Thymus (tissue), 14 donors: ENCODE measurements at places on chromosomes 12 and 14.
A peak's percentile ranks its signal among the peaks of the same experiment; 100 is the strongest.

- DNase-seq = no peak
Observed at GRCh38 chr12:124240493-124240892, 54.4 kb upstream of the RFLNA start.

DNA sequence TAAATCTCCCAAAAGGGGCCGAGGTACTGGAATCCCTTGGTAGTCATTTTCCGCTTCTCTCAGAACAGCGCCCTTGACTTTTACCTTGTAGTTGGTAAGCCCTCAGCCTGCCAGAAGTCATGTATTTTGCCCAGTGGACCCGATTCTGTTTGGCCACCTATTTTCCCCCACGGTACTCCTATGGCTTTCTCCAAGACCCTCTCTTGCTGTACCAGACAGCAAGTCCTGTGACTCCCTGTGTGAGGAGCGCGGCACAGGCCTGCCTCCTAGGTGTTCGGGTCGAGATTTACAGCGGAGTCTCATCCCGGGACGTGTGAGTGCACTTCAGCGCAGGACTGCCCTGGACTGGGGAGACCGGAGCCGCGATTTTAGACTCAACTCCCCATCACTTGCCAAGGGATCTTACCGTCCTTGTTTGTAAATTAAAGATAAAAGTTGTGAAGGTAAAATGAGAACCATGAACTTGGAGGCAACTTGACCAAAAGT lies 1.1 kb upstream of the MBD6 start:
- peak; percentile 41 for DNase-seq

- no peak for DNase-seq
Observed at GRCh38 chr14:101481557-101481956, 79.7 kb upstream of the DIO3 start.

- no peak for DNase-seq
Observed at GRCh38 chr12:119129827-119130434, 48.8 kb upstream of the HSPB8 start.

GRCh38 chr14:26855077-26855753 lies 257.4 kb upstream of the NOVA1 start:
- DNase-seq = no peak

DNA sequence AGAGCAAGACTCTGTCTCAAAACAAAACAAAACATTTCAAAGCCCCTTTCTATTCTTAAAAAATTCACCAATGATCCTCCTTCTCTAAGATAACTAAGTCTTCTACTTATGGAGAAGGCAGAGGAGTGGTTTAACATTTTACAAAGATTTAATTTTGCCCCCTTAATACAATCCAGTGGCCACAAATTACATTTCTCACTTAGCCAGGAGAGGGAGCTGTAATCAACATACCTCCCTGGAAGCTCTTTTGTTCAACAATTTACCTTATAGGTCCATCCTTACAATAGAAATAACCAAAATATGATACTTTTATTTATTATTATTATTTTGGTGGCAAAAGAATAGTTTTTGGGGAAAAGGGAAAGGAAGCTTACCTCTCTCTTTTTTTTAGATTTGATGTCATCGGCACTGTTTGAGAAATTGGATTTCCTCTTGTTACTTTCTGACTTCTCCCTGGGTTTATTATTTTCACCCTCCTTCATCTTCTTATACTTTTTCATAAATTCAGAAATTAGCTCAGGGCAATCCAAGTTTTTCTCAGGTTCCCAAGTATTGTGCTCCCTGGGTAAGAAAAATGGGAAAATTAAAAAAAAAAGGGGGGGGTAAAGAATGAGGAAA lies 28.1 kb downstream of the CBX5 start:
- DNase-seq = peak; percentile 73

DNA sequence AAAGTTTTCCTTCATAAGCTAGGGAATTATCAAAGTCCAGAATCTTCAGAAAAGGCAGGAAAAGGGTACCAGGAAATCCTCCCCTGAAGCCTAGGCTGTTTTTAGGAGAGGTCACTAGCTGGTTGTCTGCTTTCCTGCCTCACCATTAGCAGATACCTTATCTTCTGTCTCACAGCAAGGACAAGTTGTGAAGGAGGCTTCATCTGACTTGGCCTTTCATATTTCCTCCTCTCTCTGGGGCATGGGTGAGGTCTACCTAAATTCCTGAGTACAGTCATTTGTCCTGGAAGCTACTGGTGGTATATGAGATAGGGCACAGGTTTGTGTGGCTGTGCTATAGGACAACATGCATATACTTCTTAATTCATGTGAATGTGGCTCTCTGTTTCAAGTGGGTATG lies 2.3 kb downstream of the FOXJ2 start:
- DNase-seq = no peak

GRCh38 chr12:113372371-113372770 lies 14.0 kb downstream of the PLBD2 start:
- DNase-seq = no peak

GRCh38 chr14:22657861-22658260 lies 13.7 kb upstream of the OR6J1 start:
- no peak for DNase-seq

DNA sequence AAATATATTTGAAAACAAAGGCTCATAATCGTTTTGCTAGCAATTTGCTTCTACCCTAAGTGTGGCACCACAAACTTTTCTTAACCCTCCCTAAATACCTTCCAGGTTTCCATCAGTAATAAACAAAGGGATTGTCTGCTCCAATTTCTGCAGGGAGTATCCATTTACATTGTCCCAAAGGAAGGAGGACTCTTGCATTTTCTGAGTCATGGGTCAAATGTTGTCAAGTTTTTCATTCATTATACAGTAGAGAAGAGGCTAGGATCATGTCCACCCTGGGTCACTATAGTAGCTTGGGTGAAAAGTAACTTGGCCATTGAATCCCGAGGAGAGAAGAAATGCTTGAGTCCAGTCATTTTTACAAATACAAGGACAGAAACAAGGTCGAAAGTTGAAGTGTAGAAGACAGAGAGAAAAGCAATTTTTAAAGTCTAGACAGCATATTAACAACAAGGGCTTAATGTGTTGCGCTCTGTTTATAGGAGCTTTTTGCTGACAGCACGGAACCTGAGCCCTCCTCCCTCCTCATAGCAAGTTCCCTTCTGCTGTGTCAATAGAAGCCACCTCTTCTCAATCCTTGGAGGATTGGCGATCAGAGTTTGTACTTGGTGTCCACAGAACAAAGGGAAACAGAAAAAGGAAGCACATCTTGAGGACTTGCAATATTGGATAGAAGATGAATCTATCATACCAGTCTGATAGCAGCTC lies 53.1 kb downstream of the TMEM30B start:
- DNase-seq = no peak

GRCh38 chr14:76575108-76575507 lies 186.2 kb upstream of the VASH1 start:
- no peak for DNase-seq

DNA sequence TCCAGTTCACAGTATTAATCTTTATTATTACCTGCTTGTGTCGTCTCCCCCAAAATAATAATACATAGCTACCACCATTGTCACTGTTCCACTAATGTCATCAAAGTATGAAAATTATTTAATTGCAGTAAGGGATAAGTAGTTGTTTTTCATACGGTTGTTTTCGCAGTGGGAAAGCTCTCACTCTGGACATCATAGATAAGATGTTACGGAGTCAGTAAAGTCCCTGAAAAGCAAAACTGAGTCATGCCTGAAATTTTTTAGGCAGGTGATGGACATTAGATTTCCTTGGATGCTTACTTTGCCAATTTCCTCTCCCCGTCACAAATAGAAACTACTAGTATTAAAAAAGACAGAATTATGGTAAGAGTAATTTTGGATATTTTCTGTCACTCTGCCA lies 13.2 kb downstream of the PNP start:
- DNase-seq = no peak

- no peak for DNase-seq
Observed at GRCh38 chr14:56896922-56897321, 86.6 kb upstream of the OTX2 start.

DNA sequence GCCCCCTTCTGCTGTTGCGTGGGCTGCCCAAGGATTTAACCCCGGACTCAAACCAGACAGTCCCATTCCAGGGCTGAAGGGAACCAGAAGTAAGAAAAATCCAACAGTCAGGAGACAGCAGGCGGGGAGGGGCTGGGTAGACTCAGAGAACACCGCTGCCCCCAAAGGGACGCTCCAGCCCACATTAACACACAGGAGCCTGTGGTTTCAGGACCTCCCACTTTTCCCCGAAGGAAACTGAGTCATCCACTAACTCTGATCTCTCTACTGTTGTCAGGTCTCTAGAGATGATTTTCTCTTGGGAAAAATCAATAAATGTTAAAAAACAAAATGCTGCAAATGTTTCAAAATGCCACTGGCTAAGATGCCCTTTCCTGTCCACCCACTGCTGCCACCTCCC lies 41.6 kb downstream of the FBXO21 start:
- DNase-seq = no peak
